Osteoblast (primary cell): ENCODE measurements at places on chromosomes 16 and 17. TPM values are rescaled to one million over a fixed set of nuclear protein-coding genes. Genes with fewer than 3 reads are reported as not detected.
A peak's percentile ranks its signal among the peaks of the same experiment; 100 is the strongest.

DNA sequence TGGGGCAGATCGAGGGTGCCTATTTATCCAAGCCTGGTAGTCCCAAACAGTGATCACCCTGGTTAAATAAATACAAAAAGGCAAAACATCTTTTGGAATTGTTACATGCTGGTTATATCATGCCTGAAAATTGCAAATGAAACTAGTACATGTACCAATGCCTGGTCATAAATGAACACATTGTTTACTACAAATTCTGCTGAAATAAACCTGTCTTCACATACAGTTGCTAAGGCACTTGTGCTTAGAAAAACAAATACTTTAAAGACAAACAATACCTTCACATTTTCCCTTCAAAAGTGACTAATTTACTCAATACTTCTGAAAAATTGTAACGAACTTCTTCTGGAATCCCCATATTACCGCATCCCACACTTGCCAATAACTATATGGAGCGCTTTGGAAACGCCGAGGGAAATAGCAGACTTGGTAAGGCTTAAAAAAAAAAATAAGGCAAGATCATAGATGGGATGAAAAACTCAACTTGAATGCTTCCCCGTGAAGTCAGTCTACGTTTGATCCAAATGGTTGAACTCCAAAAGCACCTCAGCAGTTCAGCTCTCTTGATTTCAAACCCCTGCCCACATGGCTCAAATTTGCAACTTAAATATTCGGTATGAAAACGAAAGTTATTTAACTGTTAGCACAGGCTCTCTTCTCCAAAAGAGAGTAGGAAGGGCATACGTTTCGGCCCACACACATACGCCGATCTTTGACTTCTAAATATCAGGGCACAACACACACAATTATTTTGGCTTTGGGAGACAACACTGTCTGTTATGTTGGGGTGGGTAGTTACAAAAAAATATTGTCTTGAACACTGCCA lies 264.5 kb downstream of the NTN1 start:
- no peak for DNase-seq
- no peak overlapping the region for H3K27ac ChIP-seq
- no peak overlapping the region for H3K4me3 ChIP-seq
- no peaks in the 10 kb centered on the region for H3K27me3 ChIP-seq

Gene C17orf78
- not detected in 2 replicates for total RNA-seq

Gene CPNE7
- total RNA-seq: 7.2 and 21.8 TPM in 2 replicates

Gene PLLP
- under 0.01 TPM in 2 replicates for total RNA-seq

DNA sequence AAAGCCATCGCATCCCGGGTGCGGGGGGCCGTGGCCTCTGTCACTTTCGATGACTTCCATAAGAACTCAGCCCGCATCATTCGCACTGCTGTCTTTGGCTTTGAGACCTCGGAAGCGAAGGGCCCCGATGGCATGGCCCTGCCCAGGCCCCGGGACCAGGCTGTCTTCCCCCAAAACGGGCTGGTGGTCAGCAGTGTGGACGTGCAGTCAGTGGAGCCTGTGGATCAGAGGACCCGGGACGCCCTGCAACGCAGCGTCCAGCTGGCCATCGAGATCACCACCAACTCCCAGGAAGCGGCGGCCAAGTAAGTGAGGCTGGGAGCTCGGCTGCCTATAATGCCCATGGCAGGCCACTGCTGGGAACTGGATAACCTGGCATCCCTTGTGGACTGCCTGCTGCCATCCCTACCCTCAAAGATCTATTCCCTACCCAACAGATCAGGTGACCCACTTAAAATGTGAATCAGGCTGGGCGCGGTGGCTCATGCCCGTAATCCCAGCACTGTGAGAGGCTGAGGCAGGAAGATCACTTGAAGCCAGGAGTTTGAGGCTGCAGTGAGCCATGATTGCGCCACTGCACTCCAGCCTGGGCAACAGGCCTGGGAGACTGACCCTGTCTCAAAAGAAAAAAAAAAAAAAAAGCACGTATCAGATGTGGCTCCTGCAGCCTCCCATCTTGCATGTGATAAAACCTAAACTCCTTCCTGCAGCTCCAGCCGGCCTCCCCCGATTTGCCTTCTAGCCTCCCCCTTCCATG lies 18.3 kb downstream of the CDIPT start:
- no peak overlapping the region for H3K4me3 ChIP-seq
- no peak overlapping the region for H3K27ac ChIP-seq
- DNase-seq: peak; percentile 62
- H3K27me3 ChIP-seq: no peaks in the 10 kb centered on the region

Gene KRTAP16-1
- total RNA-seq: not detected in 2 replicates

GRCh38 chr17:20925954-20926353 lies 116.9 kb downstream of the USP22 start:
- no peaks in the 10 kb centered on the region for H3K36me3 ChIP-seq
- peaks cover 38% of the 10 kb centered on the region for H3K4me1 ChIP-seq
- no peak overlapping the region for H3K27ac ChIP-seq
- no peak for DNase-seq
- no peak overlapping the region for H3K4me3 ChIP-seq
